Stimulated activated CD4-positive, alpha-beta T cell treated with anti-CD3 and anti-CD28 coated beads, Interleukin-12 subunit alpha, Interleukin-12 subunit beta, amount 100 ng/mL, for 48 hours (primary cell): ENCODE measurements at places on chromosomes 6 and 20.

DNA sequence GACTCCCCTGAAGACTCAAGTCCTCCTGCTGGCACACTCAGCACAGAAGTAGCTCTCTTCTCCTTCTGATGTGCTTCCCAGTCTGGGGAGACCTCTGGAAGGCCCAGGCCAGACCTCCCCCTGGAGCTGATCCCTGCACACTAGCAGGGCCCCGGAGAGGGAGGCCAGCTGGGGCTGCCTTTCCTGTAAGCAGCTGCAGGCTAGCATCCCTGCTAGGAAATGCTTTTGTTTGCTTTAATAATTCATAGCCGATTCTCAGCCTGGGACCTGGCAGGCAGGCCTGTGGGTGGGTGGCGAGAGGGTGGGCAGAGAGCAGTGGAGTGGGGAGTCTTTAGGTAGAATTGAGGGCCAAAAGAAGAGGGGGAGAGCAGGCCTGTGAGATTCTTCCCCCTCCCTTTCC, 5.2 kb downstream of the EBF4 start:
- no peak for DNase-seq

DNA sequence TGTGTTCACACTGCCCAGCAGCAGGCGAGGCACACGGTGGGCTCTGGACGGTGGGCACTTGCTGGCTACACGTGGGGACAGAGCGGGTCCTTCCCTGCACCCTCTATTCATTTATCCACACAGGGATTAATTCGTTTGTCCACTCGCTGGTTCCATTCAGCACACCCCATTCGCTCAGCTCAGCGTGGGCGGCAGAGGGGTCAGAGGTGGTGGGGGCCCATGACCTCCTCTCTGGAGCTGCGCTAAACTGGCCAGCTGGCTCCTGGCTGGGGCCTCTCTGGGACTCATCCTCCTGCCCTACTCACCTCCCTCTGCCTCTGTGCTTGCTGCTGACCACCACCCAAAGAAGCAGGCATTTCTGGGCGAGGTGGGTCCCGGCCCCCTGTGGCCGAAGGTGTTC, 21.4 kb upstream of the RBBP8NL start:
- DNase-seq: no peak

DNA sequence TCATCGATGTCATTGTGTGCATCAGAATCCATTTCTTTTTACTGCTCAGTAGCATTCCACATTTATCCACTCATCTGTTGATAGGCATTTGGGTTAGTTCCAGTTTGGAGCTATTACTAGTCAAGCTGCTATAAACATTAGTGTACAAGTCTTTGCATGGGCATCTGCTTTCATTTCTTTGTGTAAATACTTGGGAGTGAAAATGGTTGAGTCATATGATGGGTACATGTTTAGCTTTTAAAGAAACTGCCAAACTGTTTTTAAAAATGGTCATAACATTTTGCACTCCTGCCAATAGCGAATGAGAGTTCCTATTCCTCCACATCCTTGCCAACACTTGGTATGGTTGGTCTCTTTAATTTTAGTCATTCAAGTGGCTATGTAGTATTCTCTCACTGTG, 21.2 kb upstream of the SLC22A2 start:
- no peak for DNase-seq

DNA sequence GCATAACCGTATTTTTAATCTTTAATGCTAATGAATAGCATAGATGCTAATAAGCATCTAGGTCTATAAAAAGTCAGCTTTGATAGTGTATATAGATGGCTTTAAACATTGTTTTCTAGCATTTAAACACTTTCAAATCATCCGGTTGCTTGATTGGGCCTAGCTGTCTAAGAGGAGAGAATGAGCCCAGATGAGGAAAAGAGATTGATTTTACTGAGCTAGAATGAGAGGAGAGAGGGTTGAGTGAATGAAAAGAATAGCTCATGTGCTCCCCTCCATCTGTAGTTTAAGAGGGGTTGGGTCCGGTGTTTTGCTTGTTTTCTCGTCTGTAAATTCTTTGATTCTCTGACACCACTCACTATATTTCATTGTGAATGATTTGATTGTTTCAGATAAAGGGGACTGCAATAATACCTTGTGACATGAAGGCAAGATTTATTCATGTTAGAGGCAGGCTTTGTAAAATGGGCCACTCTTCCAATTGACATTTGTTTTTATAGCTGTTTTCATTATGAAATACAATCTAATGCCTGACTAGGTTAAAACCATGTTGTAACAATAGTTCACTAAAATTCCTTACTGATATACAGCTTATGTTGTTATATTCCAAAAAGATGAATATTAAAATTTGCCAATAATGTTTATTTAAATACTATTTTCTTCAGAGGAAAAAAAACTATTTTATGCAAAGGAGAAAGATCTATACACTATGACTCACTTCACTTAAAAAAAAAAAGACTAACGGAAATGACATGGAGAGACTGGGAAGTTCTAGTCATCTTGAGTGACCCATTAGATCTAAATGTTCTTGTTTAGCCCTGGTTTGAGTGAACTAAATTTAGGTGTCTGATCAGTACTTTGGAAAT, 3.2 kb downstream of the PTPN1 start:
- DNase-seq: no peak

DNA sequence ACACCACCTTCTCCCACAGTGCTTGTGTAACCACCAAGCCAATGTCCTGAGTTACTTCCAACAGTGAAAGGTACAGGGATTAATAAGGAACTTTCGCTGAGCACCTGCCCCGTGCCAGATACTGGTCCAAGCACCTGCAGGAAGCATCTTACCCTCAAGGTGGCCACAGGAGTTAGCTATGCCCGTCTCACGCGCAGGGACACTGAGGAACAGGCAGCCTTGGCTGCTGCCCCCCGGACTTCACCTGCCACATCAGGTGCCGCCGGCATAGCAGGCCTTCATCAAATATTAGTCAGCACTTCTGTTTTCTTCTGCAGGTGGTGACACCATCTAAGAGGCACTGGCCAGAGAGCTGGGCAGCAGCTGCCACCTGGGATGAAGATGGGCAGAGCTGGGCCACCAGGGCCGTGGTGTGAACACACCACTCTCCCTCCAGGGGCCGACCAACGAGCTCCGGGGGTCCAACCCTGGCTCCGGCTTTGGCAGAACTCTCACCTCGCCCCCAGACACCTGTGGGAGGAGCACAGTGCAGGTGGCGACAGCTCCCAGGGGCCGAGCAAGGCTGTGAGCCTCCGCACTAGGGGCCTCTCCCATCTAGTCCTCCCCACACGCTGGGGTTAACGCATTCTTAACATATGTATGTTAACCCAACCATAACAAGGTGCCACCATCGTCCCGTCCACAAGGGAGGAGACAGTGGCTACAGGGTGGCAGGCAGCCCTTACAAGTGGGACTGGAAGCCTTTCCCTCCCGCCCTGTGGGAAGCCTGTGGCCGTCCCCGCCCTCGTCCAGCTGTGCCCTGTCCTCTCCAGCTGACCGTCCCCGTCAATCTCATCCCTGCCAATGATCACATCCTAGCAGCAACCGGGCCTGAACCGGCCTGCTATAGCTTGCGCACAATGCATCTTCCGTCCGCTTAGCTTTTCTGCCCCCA, 2.9 kb upstream of the PPDPF start:
- no peak for DNase-seq

DNA sequence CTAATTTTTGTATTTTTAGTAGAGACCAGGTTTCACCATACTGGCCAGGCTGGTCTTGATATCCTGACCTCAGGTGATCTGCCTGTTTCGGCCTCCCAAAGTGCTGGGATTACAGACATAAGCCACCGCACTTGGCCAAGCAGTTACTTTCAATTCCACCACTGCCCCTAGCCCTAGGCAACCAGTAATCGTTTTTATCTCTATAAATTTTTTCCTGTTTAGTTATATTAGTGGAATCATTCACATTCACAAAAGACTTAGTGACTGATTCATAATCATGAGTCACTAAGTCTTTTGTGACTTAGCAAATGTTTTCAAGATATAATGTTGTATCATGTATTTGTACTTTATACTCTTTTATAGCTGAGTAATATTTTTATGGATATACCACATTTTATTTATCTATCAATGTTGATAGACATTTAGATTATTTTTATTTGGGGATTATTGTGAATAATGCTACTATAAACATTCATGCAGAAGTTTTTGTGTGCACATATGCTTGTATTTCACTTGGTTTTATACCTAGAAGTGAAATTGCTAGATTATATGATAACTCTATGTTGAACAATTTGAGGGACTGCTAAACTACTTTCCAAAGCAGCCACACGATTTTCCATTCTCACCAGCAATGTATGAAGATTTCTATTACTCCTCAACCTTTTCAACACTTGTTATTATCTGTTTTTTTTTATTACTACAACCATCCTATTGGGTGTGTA, 421.4 kb upstream of the ID4 start:
- DNase-seq: no peak

DNA sequence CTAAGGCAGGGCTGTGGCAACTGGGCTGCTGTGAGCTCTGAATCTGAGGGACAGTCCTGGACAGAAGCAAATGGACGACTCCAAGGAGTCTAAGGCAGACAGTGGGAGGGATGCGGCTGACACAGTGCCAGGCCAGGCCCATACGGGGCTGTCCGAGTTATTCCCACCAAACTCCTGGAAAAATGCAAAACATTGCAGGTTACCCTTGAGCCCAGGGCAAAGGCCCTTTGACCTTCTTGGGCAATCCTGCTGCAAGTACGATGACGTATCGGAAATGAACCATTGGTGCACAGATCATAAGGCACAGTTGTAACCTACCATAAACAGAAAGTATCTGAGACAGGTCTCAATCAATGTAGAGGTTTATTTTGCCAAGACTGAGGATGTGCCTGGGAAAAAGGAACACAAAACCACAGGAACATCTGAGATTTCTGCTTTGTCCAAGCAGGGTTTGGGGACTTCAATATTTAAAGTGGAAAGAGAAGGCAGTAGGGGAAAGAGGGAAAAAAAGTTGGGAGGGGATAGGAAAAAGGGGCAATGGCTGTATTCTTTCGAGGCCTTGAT, 118.9 kb downstream of the DACT2 start:
- no peak for DNase-seq

DNA sequence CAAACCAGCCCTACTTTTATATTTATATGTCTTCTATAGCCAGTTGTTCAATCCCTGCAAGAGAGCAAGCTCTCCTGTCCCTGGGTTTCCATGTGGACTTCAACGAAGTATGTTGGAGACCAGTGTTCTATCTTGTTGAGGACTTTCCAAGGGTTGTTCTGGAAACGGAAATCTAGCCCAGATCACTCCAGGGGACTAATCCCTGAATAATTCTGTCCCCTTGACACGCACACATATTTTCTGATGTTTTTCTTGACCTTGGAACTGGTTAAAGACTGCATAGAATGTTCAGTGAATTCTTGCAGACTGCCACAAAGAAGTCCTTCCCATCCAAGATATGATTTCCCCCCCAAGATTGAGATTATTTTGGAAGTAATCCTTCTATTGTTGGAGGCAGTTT, 9.5 kb upstream of the MYLK2 start:
- no peak for DNase-seq

DNA sequence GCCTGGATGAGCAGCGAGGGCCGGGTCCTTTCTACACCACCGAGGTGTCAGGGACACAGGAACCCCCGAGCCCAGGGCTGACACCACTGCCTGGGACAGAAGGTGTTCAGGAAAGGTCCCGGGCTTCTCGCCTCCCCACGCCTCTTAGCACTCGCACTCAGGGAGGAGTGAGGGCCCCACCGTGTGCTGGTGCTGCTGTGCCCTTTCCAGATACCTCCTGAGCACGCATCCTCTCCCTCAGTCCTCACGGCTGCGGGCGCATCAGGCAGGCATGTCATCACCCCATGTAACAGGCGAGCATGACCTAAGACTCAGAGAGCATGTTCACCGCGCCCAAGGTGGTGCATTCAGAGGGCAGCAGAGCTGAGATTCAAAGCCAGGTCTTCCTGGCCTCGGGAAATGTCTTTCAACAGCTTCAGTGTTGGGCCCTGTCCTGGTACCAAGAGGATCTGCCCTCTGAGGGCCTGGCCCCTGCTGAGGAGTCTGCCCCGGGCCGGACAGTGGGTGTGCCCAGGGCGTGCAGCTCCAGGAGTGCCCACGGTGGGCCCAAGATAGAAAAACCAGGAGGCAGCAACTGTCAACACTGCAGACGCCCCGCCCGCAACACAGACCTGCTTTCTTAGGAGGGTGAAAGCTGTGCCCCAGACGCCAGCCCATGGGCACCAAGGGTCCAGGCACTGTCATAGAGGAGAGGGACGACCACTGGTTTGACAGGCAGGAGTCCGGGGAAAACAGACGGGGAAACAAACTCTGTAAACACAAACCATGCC, 29.2 kb downstream of the TGM2 start:
- DNase-seq: no peak

GRCh38 chr6:105136431-105137350, 43.1 kb downstream of the POPDC3 start:
- DNase-seq: no peak
